Activated T-helper 1 cell treated with Interleukin-2 at 50 U/mL for 16 hours (primary cell): ENCODE measurements at places on chromosomes 13 and 19.

DNA sequence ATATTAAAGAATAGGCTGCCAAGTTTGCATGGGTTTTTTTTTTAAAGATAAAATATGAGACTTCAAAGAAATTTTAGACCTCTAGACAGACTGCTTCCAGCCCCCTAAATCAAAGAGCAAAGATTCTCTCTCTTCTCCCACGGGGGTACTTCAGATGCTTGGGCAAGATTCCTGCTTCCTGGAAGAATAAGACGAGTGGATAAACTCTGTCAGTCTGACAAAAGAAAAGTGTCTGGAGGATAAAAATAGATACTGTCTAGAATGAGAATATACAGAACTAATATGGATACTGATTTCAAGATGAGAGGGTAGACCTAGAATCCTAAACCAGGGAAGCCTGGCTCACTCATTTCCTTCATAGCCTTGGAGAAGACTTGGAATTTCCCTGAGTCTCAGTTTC lies 435.1 kb downstream of the FOXO1 start:
- DNase-seq, result no peak

- no peak for DNase-seq
Measured at GRCh38 chr13:48315969-48316650, 12.6 kb downstream of the RB1 start.

GRCh38 chr13:109651854-109652253 lies 134.5 kb downstream of the IRS2 start:
- DNase-seq, result no peak

- no peak for DNase-seq
Measured at GRCh38 chr13:31887286-31887685, 144.3 kb upstream of the FRY start.

DNA sequence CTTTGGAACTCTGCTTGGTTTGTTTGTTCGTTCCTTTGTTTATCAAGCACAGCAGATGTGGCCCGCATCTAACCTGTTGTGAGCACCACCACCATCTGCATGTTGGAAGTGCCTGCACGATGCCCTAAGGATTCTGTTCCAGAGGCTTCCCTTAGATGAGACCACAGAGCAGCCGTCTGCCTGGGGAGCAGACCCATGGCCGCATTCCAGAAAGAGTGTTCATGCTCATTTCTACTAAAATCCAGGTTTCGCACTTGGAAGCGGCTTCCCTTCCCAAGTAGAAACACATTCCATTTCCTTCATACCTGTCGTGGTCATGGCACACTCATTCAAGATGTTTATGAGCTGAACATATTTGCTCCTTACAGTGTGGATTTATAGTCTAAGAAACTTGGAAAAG lies 27.2 kb downstream of the COL4A2 start:
- DNase-seq, result no peak

GRCh38 chr13:31421756-31422155 lies 222.0 kb downstream of the B3GLCT start:
- no peak for DNase-seq

DNA sequence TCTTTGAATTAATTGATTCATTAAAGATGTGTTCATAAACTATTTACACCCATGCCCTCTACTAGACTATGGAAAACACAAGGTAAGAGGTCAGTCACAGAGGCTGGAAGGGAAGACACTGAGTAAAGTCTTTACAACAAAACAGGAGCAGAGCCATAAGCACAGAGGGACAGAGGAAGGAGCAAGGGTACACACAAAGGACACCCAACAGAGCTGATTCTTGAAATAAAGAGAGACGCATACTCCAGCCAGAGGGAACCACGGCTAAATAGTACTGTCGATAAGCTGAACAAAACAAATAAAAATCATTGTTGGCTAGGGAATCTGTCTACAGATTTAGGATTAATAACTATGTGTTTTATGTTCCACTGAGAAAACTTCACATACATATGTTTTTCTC lies 289.2 kb downstream of the EFNB2 start:
- no peak for DNase-seq

GRCh38 chr19:40355975-40356680 lies 7.6 kb downstream of the PLD3 start:
- no peak for DNase-seq

DNA sequence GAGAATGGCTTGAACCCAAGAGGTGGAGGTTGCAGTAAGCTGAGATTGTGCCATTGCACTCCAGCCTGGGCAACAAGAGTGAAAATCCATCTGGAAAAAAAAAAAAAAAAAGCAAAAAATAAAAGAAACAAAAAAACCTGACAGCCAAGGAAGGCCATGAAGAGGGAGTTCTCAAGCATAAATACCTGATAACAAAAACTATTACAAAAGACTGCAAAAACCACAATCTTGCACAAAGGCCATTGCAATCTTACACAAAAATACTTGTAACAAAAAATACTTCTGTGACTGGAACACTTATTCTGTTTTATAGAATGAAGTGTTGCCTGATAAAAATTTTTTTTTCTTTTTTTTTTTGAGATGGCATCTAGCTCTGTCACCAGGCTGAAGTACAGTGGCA lies 61.5 kb upstream of the TSC22D1 start:
- DNase-seq, result no peak

- no peak for DNase-seq
Measured at GRCh38 chr13:50280441-50280937, 265.2 kb downstream of the KCNRG start.

- no peak for DNase-seq
Measured at GRCh38 chr13:46795321-46795720, 1.6 kb downstream of the ESD start.

- no peak for DNase-seq
Measured at GRCh38 chr13:52652980-52653303, 306 bp downstream of the SUGT1 start.

- no peak for DNase-seq
Measured at GRCh38 chr13:52743988-52744387, 4.4 kb upstream of the CNMD start.

GRCh38 chr13:93965587-93965986 lies 513.9 kb downstream of the DCT start:
- no peak for DNase-seq

GRCh38 chr19:14072535-14073260 lies at the start of gene MISP3:
Gene MISP3, plus strand, starts transcription at chr19:14072786. Its CDS starts 524 bp downstream, at chr19:14073310.
- no peak for DNase-seq

DNA sequence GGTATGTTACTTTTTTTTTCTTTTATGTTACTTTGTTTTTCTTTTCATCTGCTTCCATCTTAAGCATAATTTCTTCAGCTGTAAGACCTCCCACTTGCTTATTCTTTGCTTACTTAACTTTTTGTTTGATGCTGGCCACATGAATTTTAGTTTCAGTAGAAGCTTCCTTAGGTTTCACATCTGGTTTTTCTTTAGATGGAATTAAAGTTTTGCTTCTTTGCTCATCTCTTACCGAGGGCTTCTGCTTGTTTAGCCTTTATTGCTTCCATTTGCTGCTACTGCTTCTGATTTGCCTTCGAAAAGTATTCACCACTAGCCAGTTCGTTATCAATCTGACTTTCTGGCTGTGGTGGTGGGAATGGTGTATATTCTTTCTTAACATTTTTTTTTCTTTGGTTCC lies 90.9 kb downstream of the GJA3 start:
- DNase-seq, result no peak

DNA sequence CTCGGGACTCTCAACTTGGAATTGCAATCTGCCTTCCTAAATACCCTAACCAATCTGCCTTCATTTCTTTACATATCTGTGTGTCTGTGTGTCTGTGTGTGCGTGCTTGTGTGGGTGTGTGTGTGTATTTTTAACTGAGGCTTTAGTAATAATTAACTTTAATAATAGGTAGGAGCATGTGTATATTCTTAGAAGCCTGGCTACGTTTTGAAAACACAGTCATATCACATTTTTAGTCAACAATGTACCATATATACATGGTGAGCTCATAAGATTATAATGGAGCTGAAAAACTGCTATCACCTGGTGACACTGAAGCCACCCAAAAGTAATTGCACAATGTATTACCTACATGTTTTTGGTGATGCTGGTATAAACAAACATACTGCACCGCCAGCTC lies 65.4 kb upstream of the ATXN8OS start:
- DNase-seq, result no peak

- DNase-seq, result no peak
Measured at GRCh38 chr13:110559986-110560385, 1.5 kb downstream of the RAB20 start.

DNA sequence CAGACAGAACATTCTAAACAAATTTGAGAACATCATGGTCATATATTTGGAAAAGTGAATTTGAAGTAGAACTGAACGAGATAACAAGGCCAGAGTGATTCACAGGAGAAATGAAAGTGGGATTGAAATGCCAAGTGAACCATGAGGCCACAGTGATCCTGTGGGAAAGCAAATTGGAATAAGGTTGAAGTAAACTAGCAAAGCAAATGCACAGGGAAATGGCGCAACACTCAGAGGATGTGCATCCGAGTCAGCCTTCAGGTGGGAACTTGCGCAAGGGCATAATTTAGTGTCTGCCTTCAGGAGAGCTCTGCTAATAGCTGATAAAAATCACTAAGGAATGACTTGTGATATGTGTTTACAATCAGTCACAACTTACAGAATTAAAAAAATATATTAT lies 696.6 kb downstream of the LIG4 start:
- no peak for DNase-seq

GRCh38 chr19:30856786-30857185 lies 484.6 kb downstream of the ZNF536 start:
- no peak for DNase-seq

DNA sequence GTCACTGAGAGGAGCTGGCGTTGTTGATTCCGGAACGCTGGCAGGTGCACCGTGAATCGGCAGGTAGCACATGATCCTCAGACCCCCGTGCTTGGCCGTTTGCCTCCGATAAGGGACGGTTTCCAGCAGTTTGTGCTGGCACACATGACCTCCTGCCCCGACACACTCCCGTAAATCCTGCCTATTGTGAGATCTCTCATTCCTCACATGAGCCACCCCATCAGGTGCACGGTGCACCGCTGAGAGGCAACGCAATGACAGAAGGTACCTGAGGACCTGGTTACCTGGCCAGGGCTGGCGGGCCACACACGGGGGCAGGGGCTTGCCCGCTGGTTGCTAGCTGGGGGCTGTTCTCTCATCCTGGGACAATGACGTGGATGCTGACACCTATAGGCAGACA lies 2.1 kb upstream of the ADPRHL1 start:
- no peak for DNase-seq

- no peak for DNase-seq
Measured at GRCh38 chr13:74931698-74932433, 550.1 kb downstream of the TBC1D4 start.

- no peak for DNase-seq
Measured at GRCh38 chr19:48806818-48807589, 3.8 kb downstream of the BCAT2 start.

- no peak for DNase-seq
Measured at GRCh38 chr19:41218615-41219507, at the start of gene AXL. Gene AXL, plus strand, starts transcription at chr19:41219223. Its CDS starts 170 bp downstream, at chr19:41219393.

GRCh38 chr19:51311351-51312257 lies at the start of gene IGLON5:
Gene IGLON5, plus strand, starts transcription at chr19:51311644. Its CDS starts 204 bp downstream, at chr19:51311848.
- DNase-seq, result no peak

DNA sequence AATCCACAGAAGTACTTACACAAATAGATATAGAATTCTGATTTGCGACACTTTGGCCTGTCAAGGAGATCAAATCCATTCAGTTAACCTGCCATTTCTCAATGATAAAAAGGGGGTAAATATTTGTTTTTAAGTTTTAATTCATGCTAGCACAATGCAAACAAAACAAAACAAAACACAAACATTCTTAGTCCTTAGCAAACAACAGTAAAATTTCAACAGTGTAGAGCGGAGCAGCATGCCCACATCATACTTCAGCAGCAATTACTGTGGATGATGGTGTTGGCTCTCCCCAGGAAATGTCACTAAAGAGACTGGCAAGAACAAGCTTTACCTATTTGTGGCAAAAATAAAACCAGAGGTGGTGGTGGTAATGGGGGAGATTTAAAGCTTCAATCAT lies 625.2 kb upstream of the PCDH20 start:
- DNase-seq, result no peak

- no peak for DNase-seq
Measured at GRCh38 chr19:4140237-4140711, 13.2 kb upstream of the CREB3L3 start.

- DNase-seq, result no peak
Measured at GRCh38 chr13:20769091-20769490, 4.7 kb downstream of the EEF1AKMT1 start.

DNA sequence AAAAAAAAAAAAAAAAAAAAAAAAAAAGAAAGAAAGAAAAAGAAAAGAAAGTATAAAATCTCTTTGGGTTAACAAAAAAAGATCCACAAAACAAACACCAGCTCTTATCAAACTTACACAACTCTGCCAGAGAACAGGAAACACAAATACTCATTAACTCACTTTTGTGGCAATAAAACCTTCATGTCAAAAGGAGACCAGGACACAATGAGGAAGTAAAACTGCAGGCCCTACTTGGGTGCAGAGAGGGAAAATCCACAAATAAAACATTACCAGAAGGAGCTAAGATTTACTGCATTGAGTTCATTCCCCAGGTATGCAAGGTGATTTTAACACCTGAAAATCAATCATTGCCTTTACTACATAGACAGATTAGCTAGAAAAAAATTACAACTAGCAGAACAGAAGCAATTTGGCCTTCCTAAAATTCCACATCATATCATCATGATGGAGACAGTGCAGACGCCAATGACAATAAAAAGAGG lies 9.6 kb upstream of the CEACAM5 start:
- no peak for DNase-seq

DNA sequence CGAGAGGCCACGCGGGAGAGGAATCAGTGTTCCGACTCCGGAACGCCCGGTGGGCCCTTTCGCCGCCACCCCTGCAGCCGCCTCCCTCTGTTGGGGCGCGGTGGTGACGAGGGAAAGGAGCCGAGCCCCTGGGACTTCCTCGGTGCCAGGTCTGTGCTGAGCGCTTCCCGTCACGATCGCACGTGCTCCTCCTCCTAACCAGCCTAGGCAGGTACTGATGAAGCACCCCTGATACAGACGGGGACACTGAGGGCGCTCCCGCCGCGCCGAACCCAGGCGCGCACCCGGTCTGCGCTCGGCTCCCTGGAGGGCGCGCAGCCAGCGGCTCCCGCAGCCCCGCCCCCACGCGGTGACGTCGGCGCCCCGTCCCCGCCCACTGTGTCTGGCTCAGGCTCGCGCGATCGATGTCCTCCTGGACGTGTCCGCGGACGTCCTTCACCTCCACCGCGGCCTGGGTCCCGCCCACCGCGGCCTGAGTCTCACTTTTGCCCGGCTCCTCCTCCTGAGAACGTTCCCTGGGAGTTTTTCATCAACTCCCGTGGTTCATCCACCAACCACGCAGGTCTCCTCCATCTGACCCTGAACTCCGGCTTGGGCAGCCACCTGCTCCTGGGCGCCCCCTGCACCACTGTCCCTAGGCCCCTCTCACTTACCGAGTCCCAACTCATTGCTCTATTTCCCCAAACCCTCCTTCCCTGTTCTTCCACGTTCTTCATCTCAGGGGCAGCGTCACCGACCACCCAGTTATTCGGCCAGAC lies 2.6 kb upstream of the KLK15 start:
- peak; percentile 29 for DNase-seq
